ENCODE measurements at places on chromosomes 7 and 10. TPM values are rescaled to one million over a fixed set of nuclear protein-coding genes. Genes with fewer than 3 reads are reported as not detected.

- H3K27me3 ChIP-seq, result peaks cover 37% of the 10 kb centered on the region
- no peak for DNase-seq
- H3K36me3 ChIP-seq, result no peaks in the 10 kb centered on the region
- H3K4me1 ChIP-seq, result peaks cover 6% of the 10 kb centered on the region
- no peak overlapping the region for H3K27ac ChIP-seq
Observed at GRCh38 chr7:26625286-26625685, 239.1 kb downstream of the SKAP2 start.

DNA sequence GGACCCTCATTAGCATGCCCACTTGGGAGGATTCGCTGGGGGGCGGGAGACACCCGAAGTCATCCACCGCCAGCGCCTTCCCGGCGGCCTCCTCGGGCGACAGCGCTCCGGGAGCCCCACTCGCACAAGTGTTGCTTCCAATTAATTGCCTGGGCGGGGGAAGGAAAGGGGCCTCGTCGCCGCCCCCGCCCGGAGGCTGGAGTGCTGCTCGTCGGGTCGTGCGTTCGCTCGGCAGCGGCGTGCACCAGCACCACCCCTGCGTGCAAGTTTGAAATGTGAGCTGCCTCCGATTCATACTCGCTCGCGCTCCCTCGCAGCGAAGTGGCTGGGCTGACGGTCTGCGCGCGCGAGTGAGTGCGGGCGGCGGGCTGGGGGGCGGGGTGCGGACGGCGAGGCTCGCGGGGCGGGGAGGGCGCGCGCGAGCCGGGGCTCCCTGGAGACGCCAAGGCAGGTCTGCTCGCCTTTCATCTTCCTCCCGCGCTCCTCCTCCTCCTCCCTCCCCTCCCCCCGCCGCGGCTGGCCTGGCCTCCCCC lies 104.6 kb upstream of the PPIF start:
- H3K4me3 ChIP-seq, result peak overlapping the region; percentile 70
- H3K36me3 ChIP-seq, result no peaks in the 10 kb centered on the region
- H3K27me3 ChIP-seq, result no peaks in the 10 kb centered on the region

- H3K27me3 ChIP-seq, result no peaks in the 10 kb centered on the region
- H3K4me3 ChIP-seq, result peak overlapping the region; percentile 29
- peak overlapping the region; percentile 75 for H3K27ac ChIP-seq
- DNase-seq, result no peak
- H3K4me1 ChIP-seq, result peaks cover 27% of the 10 kb centered on the region
Observed at GRCh38 chr10:20100171-20100570, 283.9 kb downstream of the PLXDC2 start.

PLAC9 gene
- total RNA-seq, result 34.3 TPM

GIMAP2 gene
- 5.0 TPM for total RNA-seq

ELFN1 gene
- total RNA-seq, result 10.5 TPM

ANK3 gene
- 179 TPM for total RNA-seq

DNA sequence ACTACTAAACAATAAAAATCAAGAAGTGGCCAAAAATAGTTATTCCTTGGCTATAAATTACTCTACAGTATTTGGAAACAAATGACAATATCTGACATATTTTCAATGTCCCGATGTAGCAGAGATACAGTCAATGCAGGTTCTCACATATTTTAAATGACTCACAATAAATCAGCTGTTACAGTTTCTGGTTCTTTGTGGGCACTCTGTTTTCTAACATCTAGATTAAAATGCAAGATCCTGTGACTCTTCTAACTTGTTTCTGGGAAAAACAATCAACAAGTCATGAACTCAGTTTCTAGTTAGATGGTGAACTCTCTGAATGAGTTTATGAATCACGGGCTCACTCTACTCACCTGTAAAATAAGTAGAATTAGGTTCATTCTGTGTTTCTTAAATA lies 849.6 kb upstream of the MBL2 start:
- H3K4me3 ChIP-seq, result no peak overlapping the region
- no peaks in the 10 kb centered on the region for H3K27me3 ChIP-seq
- no peak overlapping the region for H3K27ac ChIP-seq

GRCh38 chr10:73771722-73772280 lies 10.0 kb upstream of the CHCHD1 start:
- DNase-seq, result peak; percentile 91
- no peaks in the 10 kb centered on the region for H3K27me3 ChIP-seq
- peak overlapping the region; percentile 99 for H3K27ac ChIP-seq
- H3K36me3 ChIP-seq, result peaks cover 74% of the 10 kb centered on the region
- peak overlapping the region; percentile 97 for H3K4me3 ChIP-seq

DNA sequence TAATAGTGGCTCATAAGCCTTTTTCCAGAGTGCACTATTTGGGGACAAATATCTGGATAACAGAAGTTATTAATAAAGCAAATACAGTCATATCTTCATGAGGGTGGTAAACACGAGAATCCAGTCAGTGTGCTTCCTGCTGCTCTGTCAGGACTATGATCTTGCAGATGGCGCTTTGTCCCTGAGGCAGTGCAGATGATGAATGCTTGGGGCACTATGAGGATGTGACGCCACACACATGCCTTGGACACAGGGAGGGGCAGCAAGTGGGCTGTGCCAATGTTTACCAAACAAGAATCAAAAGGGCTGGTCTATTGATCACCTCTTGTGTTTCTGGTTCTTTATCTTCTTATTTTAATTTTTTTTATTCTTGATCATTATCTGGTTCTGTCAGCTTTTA lies 79.8 kb downstream of the GAD2 start:
- DNase-seq, result no peak
- no peak overlapping the region for H3K4me3 ChIP-seq
- H3K27me3 ChIP-seq, result no peaks in the 10 kb centered on the region
- no peaks in the 10 kb centered on the region for H3K4me1 ChIP-seq
- no peak overlapping the region for H3K27ac ChIP-seq

- no peaks in the 10 kb centered on the region for H3K36me3 ChIP-seq
- no peaks in the 10 kb centered on the region for H3K27me3 ChIP-seq
- H3K4me1 ChIP-seq, result peaks cover 2% of the 10 kb centered on the region
- H3K27ac ChIP-seq, result no peak overlapping the region
- no peak overlapping the region for H3K4me3 ChIP-seq
Observed at GRCh38 chr7:13327669-13328068, 640.2 kb downstream of the ARL4A start.
